ENCODE measurements at places on chromosomes 1 and 21.

GRCh38 chr1:246622035-246622652 lies 55.9 kb downstream of the CNST start:
- no peak for DNase-seq

- no peak for DNase-seq
Measured at GRCh38 chr1:19739628-19740027, 60.1 kb downstream of the TMCO4 start.

DNA sequence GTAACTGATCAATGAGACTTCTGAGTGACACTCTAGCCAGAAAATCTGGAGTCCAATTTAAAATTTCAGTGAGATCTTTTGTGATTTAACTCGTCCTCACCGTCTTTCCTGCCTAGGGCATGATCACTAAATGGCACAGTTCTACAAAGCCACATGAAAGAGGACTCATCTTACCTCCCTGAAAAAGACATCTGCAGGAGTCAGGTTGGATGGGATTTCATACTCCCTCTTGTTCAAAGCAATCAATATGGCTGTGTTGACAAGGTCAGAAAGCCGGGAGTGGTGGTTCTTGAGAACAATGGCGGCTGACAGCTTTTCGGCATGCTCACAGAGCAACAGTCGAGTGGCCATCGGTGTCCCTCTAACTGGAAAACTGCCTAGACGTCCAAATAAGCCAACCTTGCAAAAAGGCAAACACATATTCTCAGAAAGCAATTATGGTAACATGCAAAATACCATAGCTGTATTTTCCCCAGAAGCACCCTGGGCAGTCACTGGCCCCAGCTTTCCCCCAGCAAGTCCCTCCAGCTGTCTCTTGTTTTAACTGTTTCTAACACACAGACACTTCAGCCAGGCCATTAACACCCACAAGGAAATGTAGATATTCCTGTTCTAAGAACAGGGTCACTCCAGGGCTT lies 36.6 kb upstream of the ACTA1 start:
- DNase-seq = no peak

GRCh38 chr1:164560556-164560955 lies 1.6 kb downstream of the PBX1 start:
- no peak for DNase-seq

DNA sequence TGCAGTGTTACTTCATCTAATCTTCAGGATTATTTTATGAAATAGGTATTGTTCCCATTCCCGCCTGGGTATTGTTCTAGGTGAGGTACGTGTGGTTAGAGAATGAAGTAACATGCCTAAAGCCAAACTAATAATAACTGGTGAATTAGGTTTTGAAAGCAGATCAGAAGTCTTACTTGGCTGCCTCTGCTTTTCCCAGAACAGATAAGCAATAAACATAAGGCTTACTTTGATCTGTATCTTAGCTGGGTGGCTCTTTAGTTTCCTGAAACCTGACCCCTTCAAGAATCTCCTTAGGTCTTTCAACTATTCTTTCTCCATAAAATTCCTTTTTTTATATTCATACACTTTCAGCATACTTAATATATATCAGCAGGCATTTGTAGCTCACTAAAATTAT lies 65.3 kb downstream of the VAV3 start:
- DNase-seq = no peak

GRCh38 chr1:41547336-41547735 lies 62.9 kb upstream of the EDN2 start:
- DNase-seq = no peak

GRCh38 chr1:43834280-43835081 lies 99.1 kb upstream of the ARTN start:
- DNase-seq = no peak

DNA sequence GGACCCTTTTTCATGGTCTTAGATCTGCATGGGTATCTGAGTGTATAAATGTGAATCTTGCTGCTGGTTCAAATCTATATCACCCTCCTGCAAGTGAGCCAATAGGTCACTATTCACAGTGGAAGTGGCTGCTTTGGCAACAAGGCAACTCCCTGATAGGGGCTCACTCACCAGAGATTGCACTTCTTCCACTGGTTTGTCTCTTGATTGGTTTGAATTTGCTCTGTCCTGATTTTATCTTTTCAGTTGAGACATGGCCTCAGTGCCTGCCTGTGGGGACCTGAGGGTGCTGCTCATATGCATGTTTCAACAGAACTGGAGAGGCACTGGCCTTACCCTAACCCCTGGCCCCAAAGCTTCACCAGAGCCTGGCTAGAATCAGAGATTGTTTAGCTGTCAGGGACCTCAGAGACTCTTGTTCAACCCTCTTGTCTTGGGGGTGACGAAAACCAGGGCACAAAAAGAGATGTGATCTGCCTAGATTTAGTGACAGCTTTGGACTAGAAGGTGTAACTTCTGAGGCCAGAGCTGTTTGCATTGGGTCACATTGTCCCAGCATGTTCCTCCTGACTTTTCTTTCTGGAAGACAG lies 16.9 kb downstream of the AVPR1B start:
- DNase-seq = no peak

GRCh38 chr1:111967886-111968285 lies 21.6 kb downstream of the KCND3 start:
- DNase-seq = no peak

DNA sequence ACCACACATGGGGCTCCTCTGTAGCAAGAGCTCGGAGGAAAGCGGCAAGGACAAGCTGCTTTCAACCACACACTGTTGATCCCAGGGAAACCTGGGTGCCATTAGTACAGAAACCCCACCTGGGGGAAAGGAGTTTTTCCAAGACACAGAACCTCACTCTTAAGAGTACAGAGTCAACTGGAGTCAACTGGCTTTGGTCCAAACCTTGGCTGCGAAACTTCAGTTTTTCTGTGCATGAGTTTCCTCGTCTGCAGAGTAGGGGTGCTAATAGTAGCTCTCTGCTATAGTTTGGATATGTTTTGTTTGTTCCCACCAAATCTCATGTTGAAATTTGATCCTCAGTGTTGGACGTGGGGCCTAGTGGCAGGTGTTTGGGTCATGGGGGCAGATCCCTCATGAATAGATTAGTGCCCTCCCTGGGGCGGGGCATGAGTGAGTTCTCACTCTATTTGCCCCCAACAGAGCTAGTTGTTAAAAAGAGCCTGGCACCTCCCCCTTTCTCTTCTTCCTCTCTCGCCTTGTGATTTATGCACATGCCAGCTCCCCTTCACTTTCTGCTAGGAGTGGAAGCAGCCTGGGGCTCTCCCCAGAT lies 161.1 kb downstream of the PIGK start:
- DNase-seq = no peak

- DNase-seq = no peak
Measured at GRCh38 chr21:45454926-45455673, 50.1 kb downstream of the COL18A1 start.

DNA sequence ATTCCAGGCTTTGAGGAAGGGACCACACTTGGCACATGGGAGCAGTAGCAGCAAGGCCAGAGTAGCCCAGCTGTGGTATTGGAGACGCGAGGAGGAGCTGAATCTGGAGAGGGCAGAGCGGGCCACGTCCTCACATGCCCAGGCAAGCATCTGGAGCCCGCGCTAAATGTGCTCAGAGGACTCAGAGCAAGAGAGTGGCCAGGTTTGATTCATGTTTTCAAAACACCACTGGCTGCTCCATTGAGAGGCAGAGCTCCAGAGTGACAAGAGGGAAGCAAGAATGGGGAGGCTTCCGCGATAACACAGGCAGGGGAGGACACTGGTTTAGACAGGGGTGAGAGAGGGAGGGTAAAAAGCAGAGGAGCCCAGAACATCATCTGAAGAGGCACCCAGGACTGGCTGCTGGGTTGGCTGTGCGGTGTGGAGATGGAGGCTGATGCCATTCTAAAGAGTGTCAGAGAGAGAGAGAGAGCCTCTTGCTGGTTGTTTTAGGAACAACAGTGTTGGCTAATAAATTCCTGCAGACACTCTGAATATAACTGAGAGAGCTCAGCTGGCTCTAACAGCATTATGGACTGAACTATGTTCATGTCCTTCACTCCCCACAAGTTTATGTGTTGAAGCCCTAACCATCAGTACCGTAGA lies 32.3 kb downstream of the RCAN1 start:
- peak; percentile 32 for DNase-seq

DNA sequence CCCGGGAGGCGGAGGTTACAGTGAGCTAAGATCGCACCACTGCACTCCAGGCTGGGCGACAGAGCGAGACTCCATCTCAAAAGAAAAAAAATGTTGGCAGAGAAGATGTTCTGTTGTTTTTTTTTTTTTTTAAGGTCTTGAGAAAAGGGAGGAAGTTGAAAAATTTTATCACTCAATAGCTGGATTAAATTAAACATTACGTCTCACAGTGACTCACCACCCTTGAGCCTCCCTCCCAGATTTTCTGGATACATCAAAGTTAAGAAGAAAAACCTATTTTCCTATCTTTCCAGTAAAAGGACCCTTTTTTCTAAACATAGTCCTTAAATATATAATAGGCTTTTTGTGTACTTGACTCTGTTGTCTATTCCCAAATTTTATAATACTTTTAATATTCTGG lies 35.5 kb downstream of the IFNAR1 start:
- no peak for DNase-seq

DNA sequence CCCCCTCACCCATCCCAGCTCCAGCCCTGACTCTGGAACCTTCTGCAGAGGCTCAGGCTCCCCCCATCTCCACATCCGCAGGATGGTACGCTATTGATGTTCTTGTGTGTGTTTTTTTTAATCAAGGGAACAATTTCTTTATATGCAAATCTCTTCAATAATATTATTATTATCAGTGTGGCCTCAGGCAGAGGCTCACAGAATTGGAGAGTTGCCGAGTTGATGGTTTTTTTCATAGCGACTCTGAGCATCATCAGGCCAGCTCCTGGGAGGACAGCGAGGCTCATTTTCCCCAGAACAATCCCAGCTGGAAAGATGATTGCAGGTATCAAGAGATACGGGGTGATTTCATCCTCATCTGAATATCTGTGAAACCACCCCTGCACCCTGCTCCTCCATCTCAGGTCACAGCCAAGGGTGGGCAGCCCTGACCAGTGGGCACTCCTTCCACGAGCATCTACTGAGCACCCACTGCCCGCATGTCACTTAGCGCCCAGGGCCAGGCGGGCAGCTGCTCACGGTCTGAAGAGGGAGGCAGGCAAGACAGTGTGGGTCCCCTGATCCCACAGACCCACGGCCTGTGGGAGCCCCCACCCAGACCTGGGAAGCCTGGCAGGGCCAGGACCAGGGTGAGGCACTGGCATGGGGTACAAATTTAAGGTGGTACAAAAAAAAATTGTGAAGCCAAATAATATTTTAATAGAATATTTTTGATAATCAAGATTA lies 245.6 kb upstream of the VAMP3 start:
- DNase-seq = no peak

- no peak for DNase-seq
Measured at GRCh38 chr1:40872276-40872675, 10.1 kb upstream of the CITED4 start.

DNA sequence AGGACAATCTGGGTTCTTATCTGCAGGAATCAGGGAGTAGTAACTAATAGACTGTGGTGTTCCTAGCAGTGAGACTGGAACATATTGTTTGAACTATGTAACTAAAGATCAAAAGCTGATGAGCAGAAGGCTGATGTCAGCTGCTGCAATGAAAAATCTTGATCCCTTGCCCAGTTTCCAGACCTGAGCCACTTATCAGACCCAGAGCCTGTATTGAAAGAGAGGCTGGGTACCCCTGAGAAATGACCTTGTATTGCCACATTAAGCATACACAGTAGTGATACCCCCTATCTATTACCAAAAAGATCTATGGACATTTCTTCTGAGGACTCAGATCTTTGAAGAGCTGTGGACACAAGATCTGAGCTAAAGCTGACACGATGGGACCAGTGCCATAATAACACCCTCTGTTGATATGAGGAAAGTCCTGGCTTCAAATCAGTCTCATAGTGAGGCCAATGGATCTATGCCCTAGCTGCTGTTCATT lies 178.0 kb upstream of the GALNT2 start:
- no peak for DNase-seq

GRCh38 chr1:43506233-43506632 lies 24.4 kb upstream of the PTPRF start:
- no peak for DNase-seq

- DNase-seq = peak; percentile 36
Measured at GRCh38 chr1:167121375-167122120, 27.7 kb downstream of the STYXL2 start.

GRCh38 chr21:20618878-20619277 lies 379.3 kb upstream of the NCAM2 start:
- DNase-seq = no peak

DNA sequence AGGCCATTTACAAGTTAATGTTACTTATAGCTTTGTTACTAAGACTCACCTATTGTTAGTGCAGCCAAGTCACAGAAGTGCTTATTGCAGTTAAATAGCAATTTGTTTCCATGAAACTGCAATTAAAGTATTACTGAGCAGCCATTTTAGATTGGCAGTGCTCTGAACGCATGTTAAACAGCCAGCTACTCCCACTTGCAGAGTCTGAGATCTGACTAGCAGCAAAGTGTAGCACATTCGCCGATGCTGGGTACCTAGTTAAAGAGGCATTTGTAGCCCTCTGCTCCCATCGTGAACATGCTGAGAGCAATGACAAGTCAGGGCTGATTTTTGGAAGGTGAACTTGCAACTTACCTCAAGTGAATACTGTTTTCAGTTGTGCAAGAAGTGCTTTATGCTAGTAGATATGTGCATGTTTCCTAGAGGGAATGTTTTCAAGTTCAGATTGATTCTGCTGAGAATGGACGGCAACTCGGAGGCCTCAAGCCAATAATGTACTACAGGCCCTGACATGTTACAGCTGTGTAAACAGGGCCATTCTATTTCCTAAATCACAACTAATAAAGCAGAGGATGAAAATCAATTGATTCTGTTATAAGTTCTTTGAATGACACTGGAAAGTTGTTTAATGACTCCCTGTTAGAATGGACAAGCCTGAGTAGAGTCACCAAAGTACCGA lies 19.8 kb downstream of the LMO4 start:
- DNase-seq = no peak

GRCh38 chr1:212287261-212287895 lies 2.2 kb downstream of the PPP2R5A start:
- DNase-seq = no peak

DNA sequence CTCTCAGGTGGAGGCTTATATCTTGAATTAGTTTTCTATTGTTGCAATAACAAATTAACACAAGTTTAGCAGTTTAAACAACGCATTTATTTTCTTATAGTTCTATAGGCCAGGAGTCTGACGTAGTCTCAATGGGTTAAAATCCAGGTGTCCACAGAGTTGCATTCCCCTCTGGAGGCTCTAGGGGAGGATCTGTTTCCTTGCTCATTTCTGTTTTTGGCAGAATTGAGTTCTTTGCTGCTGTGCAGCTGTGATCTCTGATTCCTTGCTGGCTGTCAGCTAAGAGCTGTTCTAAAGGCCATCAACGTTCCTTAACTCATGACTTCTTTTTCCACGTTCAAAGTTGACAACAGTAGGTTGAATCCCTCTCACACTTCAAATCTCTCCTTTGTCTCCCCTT lies 31.8 kb downstream of the S100A10 start:
- DNase-seq = no peak

DNA sequence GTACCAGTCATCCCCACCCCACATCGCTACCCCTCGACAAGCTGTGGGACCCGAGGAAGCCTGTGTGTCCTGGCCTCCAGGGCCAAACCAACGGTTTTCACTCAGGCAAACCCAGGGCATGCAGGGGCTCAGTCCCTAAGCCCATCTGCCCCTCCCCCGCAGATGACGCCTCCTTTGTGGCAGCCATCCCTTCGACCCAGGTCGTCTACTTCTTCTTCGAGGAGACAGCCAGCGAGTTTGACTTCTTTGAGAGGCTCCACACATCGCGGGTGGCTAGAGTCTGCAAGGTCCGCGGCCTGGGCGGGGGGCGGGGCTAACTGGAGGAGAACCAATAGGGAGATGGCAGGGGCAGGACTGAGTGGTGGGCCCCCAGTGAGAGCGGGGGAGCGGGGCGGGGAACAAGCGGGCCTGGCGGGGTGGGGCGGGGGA lies 7.4 kb downstream of the SEMA4A start:
- DNase-seq = no peak

GRCh38 chr1:3027611-3028371 lies 6.5 kb downstream of the ACTRT2 start:
- DNase-seq = no peak
